Stimulated activated CD4-positive, alpha-beta T cell treated with anti-CD3 and anti-CD28 coated beads, TNF-alpha, amount 100 ng/mL, for 48 hours (primary cell): ENCODE measurements at places on chromosomes 7 and 10.

- no peak for DNase-seq
Measured at GRCh38 chr7:26197153-26198115, 3.1 kb downstream of the HNRNPA2B1 start.

DNA sequence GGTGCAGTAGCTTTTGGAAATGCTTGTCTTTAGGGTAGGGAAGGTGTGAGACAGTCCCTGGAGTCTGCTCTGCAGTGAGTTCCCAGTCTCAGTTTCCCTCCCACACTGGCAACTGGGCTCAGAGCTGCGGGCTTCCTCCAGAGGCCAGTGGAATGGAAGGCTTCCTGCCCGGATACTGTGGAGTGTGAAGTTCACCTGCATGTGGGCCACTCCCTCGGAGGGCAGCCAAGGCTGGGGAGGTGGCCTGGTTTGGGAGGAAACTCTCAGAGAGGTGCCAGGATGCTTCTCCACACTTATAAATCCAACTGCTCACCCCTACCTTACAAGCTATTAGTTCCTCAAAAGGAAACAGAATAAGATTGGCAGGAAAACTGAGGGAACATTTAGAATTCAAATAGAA is 18.1 kb upstream of the UBE2H start:
- DNase-seq: no peak

DNA sequence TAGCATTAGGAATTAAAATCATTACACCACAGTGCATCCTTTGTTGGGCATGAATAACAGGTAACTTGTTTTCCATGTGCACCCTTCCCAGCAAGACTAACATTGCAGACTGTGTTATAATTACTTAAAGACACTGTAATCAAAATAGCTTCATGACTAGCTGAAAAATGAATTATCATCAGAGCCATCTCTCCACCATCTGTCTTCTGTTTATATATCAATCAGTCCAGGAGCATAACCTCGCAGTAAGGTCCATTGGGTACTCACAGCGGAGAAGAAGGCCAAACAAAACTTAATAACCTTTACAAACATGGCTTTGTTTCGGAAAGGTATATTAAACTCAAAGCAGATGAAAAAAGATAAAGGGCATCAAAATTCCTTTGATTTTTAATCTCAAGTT is 90.6 kb downstream of the ODAD2 start:
- DNase-seq: no peak

DNA sequence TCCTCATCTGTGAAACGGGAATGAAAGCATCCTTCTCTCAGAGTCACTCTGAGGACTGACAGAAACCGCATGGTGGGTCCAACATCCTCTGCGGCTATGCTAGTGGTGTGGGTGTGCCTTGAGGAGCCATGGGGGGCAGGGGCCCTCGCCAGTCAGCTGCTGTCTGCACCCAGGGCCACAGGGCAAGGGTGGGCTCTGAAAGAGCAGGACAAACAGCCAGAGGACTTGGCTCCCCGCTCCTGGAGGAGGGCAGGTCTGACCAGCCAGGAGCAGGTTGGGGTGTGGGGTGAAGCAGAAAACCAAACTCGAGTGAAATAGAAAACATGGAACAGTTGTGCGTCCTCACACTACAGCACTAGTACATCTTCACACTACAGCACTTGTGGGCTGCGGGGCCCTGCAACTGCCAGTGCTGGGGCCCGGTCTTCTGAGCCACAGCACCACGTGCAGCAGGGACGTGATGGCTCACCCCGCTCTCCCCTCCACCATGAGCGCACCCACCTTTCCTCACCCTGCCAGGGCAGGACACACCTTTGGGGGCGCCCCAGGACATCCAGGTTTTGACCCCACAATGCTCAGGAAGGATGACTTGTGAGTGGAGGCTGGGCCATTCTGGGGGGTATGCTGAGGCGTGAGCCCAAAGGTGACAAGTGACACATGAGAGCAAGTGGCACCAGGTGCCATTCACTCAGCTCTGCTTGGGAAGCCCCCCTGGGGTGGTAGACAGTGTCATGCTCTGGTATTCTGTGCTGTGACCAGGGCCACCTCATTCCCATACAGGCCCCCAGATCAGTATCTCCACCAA is 96.1 kb upstream of the RET start:
- DNase-seq: no peak

- no peak for DNase-seq
Measured at GRCh38 chr10:64394744-64395143, 873.5 kb downstream of the REEP3 start.

GRCh38 chr7:46554688-46555422 is 633.8 kb upstream of the IGFBP3 start:
- DNase-seq: no peak

DNA sequence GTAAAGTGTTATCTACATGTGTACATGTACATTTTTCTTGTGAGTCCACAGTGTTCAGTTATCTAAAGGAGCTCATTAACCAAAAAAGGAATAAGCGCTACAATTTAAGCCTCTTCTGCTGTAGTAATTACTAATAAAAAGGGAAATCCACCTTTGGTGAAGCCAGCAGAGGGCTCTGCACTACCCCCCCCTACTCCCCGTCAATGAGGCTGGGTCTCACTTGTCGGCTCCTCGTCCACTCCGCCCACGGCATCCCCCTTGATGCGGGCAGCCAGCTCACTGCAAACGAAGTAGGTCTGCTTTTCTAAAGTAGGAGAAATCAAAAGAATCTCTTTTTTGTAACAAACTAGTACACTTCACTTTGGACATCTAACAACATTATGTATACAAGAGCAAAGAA is 4.7 kb upstream of the WASHC2A start:
- DNase-seq: no peak

DNA sequence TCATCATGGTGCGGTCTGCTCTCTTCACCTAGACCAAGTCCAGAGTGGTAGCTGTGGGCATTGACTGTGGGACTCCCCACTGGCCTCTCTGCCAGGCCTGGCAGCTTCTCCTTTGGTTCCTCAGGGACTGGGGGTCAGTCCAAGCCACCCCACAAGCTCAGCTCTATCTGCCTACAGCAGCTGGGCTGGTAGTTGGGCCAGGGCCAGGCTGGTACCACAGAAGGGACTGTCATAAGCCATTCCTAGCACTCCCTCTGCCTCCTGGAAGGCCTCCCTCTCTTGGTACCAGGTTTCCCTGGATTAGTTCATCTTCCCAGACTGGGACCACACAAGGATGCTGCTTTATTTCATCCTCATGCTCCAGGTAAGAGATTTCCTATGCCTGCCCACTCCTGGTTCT is 24.2 kb upstream of the UNC5B start:
- DNase-seq: no peak
